ENCODE measurements at places on chromosomes 2 and 18.

GRCh38 chr2:83915381-83915780 is 543.7 kb downstream of the SUCLG1 start:
- DNase-seq = no peak

- no peak for DNase-seq
These were observed 195.6 kb upstream of the COPS8 start for GRCh38 chr2:236889791-236890704.

DNA sequence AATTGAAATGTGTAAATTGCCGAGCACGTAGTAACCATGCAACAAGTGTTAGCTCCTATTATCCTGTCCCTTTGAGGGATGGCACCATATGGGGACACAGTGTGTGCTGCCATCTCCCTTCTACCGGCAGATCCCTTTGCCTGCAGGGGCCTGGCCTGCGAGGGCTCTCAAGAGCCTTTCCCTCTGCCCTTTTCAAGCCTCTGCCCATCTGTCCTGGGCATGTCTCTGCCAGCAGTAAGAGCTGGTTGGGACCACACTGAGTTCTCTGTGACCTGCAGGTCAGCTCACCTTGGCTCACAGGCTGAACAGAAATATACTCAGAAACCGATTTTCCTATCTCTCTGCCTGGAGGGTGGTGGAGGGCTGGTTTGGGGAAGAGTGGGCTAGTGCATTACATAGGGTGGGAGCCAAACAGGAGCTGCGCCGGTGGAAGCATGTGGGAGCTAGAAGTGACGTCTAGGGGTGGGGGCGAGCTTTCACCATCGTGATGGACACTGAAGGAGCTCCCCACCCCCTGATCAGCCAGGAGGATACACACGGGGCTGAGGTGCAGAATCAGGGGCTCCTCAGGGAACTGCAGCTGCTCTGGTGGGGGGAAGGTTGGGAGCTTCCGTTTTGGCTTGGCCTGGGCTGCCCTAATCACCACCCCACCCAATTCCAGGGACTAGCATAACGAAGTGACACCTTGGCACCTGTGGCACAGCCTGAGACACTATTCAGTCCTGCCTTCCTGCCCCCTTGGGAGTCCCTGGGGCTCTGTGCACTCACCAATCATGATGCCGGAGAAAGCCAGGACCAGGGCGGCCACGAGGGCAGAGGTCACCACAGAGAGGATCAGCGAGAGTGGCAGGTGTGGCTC is 109.7 kb downstream of the CLIP4 start:
- DNase-seq = no peak

GRCh38 chr2:142718576-142719155 is 158.8 kb upstream of the KYNU start:
- DNase-seq = no peak

GRCh38 chr2:43482961-43483360 is 112.9 kb downstream of the THADA start:
- DNase-seq = no peak

DNA sequence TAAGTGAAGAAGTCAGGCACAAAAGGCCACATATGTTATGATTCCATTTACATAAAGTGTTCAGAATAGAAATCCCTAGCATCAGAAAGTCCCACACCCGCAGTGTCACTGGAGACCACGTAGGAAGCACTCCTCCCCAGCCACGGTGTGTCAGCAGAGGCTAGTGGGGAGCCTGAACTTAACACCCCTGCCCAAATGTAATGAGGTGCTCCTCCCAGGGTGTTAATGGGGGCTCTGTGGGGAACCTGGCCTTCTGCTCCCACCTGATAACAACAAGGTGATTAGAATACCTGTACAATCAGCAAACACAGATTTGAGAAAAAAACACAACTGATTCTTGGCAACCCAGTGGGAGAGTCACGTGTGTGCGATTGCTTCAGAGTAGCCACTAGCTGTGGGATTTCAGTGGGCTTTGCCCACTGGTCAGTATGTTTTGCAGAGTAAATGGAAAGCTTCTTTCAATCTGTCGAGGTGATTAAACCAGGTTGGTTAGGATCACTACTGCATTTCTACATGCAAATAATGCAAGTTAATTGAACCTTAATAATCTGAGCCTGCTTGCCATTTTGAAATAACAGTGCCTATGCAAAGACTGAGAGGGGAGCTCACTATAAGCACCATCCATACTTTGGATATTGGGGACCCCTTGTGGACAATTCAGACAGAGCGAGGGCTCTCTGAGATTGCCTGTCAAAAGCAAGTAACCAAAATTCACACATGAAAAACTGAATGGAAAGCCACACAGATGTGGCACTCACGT is 20.6 kb upstream of the ATRAID start:
- peak; percentile 14 for DNase-seq

DNA sequence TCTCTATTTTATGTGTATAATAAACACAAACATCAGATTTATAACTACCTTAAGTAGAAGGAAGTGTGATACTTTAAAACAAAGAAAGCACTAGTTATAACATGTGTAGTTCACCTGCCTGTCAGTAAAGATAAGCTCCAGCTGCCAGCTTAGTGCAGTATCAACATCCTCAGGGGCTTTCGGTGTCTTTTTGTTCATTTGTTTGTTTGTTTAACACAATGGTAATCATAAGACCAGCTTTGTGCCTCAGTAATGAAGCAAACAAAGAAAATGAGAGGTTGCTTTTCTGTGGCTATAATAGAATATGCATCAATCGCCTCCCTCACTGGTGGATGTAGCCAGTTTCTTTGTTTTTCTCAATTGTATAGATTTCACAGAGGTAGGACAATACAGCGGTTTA is 1499.0 kb upstream of the TMEFF2 start:
- DNase-seq = no peak

- DNase-seq = no peak
These were observed 64.1 kb upstream of the CNGA3 start for GRCh38 chr2:98282109-98282508.

DNA sequence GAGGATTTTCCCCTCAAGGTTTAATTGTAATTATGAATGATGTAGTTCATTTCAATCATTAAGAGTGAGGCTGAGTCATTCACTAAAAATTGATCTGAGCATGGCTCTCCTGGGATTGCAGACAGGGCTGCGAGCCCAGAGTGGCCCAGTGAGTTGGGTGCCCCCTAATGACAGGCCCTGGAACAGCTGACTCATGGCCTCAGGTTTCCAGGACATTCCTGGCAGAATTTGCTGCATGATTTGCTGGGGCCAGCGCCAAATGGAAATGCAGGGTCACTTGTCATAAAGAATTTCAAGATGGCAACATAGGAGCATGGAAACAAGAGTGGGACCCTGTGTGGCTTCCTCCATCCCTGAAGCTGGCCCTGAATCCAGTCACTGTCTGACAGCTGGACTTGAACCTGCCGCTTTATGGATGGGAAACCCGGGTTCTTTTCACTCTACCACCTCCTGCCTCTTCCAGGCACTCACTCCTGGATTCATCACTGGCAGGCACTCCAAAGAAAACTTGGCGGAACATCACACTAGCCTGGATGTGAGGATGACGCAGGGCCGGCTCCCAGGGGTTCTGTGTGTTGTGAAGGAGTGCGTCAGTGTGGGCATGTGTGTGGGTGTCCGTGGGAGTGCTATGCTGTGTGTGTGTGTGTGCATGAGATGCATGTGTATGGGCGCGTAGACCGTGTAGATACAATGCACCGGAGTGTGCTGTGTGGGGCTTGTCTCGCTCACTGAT is 15.2 kb downstream of the OTOF start:
- DNase-seq = no peak

DNA sequence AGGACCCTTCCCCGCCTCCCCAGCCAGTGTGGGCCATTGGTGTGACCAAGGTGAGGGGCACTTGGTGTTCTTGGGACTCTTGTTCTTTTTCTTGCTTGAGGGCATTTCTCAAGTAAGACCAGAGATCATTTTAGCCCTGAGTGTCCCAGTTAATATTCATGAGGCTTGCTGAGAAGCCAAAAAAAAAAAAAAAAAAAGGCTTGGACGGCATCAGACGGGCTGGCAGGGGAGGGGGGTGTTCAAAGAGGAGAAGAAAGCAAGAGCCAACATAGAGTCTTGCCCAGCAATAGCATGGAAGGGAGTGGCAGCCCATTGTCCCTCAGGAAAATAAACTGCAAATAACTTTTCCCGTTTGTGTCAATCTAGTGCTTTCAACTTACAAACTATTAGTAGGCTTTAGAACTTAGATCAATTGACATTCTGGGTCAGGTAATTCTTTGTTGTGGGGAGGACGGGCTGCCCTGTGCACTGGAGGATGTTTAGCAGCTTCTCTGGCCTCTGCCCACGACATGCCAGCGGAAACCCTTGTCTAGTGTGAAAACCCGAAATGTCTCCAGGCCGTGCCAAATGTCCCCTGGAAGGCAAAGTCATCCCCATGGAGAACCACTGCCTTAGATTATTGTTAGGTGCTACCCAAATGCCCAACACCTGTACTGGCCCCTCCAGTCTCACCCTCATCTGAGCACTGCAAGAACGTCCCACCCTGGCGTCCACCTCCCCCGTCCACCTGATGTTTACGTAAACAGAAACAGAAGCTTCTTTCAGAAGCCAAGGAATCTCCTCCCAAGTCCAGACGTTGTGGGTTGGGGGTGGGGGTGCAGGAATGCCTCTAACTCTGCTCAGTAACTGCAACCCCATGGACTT is 163.4 kb downstream of the BCL2 start:
- DNase-seq = no peak

- no peak for DNase-seq
These were observed 749.2 kb upstream of the FSHR start for GRCh38 chr2:49903471-49903870.

DNA sequence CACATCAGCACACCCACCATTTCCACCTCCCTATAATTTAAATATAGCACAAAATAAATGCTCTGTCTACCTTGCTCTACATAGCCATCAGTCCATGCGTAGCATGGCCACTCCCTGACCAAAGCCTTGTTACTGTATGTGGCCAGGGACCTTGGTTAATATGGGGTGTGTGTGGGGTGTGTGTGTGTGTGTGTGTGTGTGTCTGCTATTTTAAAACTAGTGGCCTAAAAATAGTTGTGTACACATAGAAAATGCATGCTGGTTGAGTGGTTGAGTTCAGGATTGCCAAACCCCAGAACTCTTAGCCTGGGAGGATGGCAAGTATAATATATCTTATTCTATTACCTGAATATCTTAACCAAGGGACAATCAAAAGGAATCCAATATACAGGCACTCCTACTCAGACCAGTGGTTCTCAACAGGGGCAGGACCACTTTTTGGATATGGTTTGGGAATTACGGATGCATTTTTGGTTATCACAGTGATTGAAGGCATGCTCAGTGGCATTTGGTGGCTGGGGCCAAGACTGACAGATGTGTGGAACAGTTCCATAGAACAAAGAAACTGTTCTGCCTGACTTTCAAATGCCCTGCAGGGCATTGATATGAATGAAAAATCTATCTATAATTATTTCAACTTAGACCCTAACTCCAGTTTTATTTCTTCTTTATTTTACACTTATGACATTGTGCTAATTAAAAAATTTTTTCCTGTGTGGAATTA is 72.3 kb upstream of the PSME4 start:
- DNase-seq = peak; percentile 77

DNA sequence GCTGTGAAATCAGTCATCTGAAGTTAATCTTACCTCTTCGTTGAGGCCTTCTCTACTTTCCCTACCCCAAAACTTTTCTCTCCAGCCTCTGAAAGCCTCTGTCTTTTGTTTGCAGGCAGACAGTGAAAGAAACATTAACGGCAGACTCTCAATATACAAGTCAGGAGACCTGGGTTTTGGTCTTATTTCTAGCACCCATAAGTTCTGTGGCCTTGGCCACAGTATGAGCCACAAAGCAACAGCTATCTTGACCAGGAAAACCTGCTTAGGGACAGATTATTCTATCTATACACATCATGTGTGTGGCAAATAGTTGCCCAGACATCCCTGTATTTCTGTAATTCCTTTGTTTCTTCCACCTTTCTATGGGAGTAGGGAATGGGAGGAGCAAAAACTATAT is 318.3 kb downstream of the AGPS start:
- DNase-seq = no peak

- no peak for DNase-seq
These were observed at the start of gene REEP1 for GRCh38 chr2:86337244-86337835. Gene REEP1 (minus strand): TSS chr2:86337626. CDS start chr2:86337510, 116 bp downstream.
